ENCODE measurements at places on chromosomes 16 and 17. TPM values are rescaled to one million over a fixed set of nuclear protein-coding genes. Genes with fewer than 3 reads are reported as not detected.

PITPNM3 gene
- 1.7 TPM for polyA plus RNA-seq

CACNG5 gene
- polyA plus RNA-seq, result 0.15 TPM

ATMIN gene
- 6.3 TPM for polyA plus RNA-seq

ALOXE3 gene
- polyA plus RNA-seq, result not detected

CCDC144A gene
- 0.70 TPM for polyA plus RNA-seq

MRPL38 gene
- polyA plus RNA-seq, result 95.3 TPM

TBC1D3E gene
- not detected for polyA plus RNA-seq

KRT16 gene
- 0.61 TPM for polyA plus RNA-seq

INCA1 gene
- 2.4 TPM for polyA plus RNA-seq

CD300H gene
- polyA plus RNA-seq, result not detected

SLX4 gene
- polyA plus RNA-seq, result 3.4 TPM

MEFV gene
- polyA plus RNA-seq, result 0.05 TPM

GLIS2 gene
- polyA plus RNA-seq, result 15.1 TPM

LCAT gene
- polyA plus RNA-seq, result 54.3 TPM

GPR142 gene
- polyA plus RNA-seq, result 0.61 TPM

TBC1D3C gene
- polyA plus RNA-seq, result 0.05 TPM

SPIRE2 gene
- polyA plus RNA-seq, result 11.5 TPM

Data from pancreas (tissue), 10 donors.